Activated CD4-positive, alpha-beta T cell treated with anti-CD3 and anti-CD28 coated beads, Interleukin-2, amount 10 ng/mL, durations not matched to agents 24 days and 14 days (primary cell): ENCODE measurements at places on chromosomes 2 and 18. TPM values are rescaled to one million over a fixed set of nuclear protein-coding genes. Genes with fewer than 3 reads are reported as not detected.

GRCh38 chr2:241931084-241931975 lies 61.8 kb downstream of the RTP5 start:
- H3K4me3 ChIP-seq: no peak overlapping the region
- no peaks in the 10 kb centered on the region for H3K27me3 ChIP-seq
- H3K27ac ChIP-seq: no peak overlapping the region
- DNase-seq: no peak
- H3K4me1 ChIP-seq: peaks cover 5% of the 10 kb centered on the region
- H3K36me3 ChIP-seq: peaks cover 2% of the 10 kb centered on the region

AQP12A gene
- not detected in 2 replicates for total RNA-seq

- no peak overlapping the region for H3K4me3 ChIP-seq
- DNase-seq: no peak
- H3K27me3 ChIP-seq: peaks cover 1% of the 10 kb centered on the region
- H3K4me1 ChIP-seq: peaks cover 23% of the 10 kb centered on the region
- H3K27ac ChIP-seq: no peak overlapping the region
Observed at GRCh38 chr2:70304498-70304897, 2.6 kb upstream of the FAM136A start.

MEP1B gene
- total RNA-seq: not detected in 2 replicates

DNA sequence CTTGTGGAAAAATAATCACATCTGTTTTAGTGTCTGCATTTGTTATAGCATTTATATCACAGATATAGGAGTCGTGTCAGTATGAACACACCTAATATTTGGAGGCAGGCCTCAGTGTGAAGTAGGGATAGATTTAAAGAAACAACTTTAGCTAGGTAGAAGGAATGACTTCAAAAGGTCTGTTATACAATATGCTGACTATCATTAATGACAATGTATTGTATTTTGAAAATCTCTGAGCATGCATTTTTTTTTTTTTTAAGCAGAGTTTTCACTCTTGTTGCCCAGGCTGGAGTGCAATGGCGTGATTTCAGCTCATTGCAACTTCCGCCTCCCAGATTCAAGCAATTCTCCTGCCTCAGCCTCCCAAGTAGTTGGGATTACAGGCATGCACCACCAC lies 248.3 kb downstream of the EN1 start:
- no peak overlapping the region for H3K27ac ChIP-seq
- DNase-seq: no peak
- no peaks in the 10 kb centered on the region for H3K36me3 ChIP-seq
- no peak overlapping the region for H3K4me3 ChIP-seq
